ENCODE measurements at places on chromosomes 11 and 22.

DNA sequence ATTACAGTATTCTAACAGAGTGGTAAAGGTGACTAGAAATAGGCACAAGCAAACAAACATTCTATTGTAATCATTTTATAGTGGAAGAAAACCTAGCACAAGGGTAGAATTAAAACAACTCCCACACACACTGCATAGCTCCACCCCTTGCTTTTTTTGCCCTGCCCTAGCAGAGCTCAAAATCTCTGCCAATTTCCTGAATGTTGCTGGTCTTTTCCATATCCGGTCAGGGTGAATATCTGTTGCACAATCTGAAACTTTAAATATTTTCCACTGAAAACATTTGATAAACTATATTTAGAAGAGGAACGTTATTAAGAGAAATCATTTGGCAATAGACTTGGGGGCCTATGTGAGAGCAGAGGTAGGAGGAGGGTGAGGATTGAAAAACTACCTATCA lies 2.7 kb downstream of the SPA17 start:
- no peak for DNase-seq

DNA sequence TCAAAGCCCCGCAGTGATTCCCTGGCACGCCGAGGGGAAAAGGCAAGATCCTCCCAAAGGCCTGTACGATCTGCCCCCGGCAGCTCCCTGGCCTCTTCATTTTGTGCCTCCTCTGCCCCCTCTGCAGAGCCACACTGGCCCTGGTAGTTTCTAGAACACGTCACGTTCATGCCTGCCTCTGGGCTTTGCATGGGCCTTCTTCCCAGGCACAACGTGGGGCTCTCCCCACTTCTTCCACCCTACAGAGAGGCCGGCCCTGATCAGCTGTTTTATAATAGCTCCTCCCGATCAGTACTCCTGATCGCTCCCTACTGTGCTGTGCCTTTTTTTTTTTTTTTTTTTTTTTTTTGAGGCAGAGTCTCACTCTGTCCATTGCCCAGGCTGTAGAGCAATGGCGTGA lies 78.4 kb downstream of the PTPRJ start:
- no peak for DNase-seq

DNA sequence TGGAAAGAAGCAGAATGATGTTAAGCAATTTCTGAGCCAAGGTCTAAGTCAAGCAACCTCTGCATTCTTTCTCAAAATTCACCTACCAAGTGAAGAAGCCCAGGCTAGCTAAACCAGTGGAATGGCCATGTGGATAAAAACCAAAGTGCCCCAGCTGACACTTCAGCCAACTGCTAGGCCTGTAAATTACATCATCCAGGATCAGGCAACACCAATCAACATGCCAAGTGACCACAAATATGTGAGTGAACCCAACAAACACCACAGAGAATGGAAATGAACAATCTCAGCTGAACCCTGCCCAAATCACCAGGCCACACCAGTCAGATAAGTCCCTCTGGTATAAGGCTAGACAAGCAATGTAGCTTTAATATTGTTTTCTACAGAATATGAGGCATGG lies 25.1 kb upstream of the FJX1 start:
- DNase-seq: no peak

- DNase-seq: no peak
Measured at GRCh38 chr11:1461826-1462697, 24.5 kb downstream of the MOB2 start.

DNA sequence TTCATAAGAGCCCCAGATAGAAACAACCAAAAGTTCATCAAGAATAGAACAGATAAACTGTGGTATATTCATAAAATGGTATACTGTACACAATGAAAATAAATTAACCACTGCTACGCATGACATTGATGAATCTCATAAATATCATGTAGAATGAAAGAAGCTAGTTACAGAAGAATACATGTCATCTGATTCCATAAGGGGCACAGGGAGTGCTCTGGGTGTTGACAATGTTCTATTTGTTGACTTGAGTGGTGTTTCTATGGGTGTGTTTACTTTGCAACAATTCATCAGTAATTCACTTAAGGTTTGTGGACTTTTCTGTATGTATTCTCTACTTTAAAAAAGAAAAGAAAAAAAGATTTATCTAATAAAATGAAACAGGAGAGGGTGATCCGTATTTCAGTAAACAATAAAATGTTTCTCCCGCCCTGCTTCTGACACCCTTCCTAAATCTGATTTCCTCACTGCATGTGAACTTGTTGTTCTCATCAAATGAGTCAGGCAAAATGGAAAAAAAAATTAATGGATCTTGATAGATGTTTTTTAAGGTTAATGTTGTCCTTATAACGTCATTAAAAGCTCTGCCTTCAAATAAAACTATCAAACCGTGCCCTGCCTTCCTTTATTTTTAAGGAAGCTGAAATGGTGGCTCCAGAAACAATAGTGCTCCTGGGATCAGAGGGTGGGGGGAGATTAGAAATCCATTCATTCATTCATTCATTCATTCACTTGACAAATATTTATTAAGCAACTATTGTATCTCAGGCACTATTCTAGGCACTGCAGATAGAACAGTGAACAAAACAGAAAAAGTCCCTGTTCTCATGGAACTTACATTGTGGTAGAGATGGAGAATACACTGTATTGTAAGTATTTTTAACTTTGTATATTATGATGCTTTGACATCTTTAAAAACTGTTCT lies 77.2 kb upstream of the CD44 start:
- DNase-seq: no peak

GRCh38 chr11:94649254-94649653 lies 82.1 kb downstream of the PIWIL4 start:
- no peak for DNase-seq

- DNase-seq: no peak
Measured at GRCh38 chr22:33986167-33986771, 66.0 kb upstream of the LARGE1 start.

- no peak for DNase-seq
Measured at GRCh38 chr11:35078470-35078735, 60.6 kb upstream of the CD44 start.

DNA sequence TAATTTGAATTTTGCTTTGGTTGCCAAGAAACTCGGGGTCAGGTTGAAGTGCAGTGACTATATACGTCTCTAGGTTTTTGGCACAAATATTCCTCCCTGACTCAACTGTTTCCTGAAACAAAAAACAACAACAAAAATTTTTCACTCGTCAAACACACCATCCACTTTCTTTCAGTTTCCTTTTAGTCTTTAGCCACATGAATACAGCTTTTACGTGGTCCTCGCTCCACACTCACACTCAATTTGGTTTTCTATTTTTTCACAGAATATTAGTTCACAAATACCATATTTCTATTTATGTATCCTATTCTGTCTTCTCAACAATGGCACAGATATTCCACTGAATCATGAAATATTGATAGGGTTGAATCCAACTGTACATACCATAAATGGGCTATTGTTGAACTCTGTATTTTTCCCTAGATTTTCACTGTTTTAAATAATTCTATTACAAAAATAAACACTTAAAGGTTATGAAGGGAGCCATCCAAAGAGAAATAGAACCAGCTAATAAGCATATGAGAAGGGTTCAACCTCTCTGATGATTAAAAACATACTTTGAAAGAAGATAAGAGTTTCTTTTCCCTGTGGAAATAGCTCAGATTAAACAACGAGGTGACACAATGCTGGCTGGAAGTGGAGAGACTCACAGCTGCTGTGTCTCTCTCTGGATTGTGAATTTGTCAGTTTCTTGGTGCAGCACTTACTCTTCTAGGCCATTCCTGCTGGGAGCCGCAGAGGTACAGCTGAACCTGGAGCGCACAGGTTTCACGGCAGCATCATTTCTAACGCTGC lies 5.1 kb upstream of the FBLN1 start:
- no peak for DNase-seq

- DNase-seq: no peak
Measured at GRCh38 chr11:45609902-45610301, 55.5 kb downstream of the CHST1 start.

DNA sequence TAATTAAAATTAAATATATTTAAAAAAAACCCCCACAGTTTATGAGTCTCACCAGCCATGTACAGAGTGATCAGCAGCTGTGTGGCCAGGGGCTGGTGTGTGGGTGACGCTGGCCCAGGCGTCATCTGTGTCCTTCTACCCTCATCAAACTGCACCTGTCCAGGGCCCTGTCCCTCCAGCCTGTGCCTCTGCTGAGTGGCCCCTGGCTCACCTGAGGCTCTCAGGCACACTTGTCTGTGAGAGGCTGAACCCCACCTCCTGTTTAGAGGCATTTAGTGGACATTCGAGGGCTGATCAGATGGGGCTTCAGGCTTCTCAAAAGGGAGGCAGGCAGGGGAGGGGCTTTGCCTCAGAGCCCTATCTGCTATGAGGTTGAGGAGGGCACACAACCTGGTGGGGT lies 29.9 kb upstream of the SMIM38 start:
- no peak for DNase-seq

- DNase-seq: no peak
Measured at GRCh38 chr11:131503017-131503416, 132.6 kb downstream of the NTM start.

GRCh38 chr11:64865286-64866172 lies 12.9 kb downstream of the EHD1 start:
- DNase-seq: no peak

- DNase-seq: no peak
Measured at GRCh38 chr11:121311373-121311772, 18.8 kb downstream of the SC5D start.

DNA sequence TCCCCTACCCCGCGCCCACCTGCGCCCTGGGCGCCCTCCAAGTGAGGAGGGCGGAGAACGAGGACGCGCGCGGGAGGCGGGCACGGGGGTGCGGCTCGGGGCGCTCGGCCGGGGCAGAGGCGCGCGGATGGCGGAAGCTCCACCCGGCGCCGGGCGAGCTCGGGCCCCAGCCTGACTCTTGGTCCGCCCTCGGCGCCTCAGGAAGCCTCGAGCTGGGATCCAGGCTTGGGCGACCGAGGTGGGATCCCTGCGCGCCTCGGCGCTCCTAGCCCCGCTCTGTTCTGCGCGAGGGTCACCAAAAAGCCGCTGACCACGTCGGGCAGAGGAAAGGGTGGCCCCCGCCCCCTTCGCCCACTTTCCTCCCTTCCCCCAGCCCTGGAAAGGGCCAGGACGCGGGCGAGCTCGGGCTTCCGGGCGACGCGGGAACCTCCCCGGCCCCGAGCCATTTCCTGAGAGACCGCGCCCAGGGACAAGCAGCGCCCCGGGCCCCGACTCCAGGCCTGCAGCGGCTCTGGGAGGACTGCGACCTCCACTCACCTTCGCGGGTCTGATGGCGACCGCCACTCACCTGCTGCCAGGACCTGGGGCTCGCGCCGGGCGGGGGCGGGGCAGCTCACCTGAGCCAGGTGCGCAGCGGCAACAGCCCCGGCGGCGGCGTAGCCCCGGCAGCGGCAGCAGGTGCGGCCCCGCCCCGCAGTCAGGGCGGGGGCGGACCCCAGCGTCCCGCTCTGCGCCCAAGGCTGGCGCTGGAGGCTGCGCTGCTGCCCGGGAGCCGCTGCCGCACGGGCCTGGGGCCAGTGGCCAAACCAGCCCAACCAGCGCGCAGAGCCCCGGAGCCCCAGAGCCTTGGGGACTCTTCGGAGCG lies 2.2 kb upstream of the SIGIRR start:
- DNase-seq: no peak

- DNase-seq: no peak
Measured at GRCh38 chr22:32720924-32721323, 80.6 kb upstream of the TIMP3 start.
